ENCODE measurements at places on chromosomes 13 and 19.

DNA sequence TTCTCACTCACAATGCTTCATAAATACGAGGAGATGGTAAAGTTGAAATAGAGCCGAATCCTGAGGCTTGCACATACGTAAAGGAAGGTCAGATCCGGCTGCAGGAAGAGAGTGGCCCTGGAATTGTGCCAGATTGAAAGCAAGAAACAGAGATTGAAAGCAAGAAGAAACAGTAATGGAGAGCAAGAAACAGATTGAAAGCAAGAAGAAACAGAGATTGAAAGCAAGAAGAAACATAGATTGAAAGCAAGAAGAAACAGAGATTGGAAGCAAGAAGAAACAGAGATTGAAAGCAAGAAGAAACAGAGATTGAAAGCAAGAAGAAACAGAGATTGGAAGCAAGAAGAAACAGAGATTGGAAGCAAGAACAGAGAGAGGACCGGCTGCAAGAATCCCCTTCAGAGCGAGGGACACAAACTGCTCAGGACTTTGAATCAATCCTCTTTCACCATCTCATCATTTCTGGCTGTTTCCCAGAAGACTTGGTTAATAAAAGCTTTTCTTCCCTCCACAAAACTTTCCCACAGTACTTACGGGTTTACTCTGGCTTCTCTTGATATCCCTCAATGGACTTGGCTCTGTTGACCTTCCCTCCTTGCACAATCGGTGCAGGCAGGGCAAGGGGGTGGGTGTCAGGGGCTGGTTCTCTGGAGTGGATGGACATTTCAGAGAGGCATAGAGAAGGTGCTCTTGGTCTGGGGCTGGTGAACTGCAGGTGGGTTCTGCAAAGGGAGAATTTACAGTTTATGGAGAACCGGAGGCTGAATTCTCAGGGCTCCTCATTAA, 25.5 kb downstream of the OR7A5 start:
- DNase-seq: no peak

DNA sequence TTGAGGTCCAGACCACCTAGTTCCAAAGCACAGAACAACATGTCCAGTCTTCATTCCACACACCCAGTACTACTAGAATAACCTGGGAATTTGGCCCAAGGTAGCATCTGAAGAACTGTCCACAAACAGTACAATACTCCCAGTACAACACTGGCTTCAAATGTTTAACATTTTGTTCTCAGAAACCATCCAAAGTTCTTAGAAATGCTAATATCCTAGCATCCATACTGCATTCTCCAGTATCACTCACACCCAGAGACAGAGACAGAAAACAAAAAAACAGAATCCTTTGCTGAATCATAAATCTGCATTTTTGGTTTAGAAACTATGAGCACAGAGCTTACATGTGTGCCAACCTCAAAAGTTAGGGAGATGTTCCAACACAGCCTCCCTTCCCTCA, 490.8 kb downstream of the FOXO1 start:
- no peak for DNase-seq

DNA sequence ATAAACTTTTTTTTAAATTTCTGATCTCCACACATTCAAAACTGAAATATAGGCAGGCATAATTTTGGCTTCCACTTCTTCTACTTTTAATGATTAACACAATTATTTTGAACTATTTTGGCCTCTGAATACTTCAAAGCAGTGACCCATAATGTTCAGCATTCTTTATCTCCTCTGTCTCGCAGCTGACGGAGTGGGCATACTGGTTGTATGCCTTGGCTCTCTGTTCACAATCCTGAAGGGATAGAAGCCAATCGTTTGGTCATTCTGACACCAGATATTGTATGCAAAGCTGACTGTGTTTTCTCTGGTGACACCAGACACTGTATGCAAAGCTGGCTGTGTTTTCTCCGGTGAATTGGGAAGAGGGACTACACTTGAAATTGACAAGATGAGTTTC, 833.0 kb downstream of the EFNB2 start:
- DNase-seq: no peak

DNA sequence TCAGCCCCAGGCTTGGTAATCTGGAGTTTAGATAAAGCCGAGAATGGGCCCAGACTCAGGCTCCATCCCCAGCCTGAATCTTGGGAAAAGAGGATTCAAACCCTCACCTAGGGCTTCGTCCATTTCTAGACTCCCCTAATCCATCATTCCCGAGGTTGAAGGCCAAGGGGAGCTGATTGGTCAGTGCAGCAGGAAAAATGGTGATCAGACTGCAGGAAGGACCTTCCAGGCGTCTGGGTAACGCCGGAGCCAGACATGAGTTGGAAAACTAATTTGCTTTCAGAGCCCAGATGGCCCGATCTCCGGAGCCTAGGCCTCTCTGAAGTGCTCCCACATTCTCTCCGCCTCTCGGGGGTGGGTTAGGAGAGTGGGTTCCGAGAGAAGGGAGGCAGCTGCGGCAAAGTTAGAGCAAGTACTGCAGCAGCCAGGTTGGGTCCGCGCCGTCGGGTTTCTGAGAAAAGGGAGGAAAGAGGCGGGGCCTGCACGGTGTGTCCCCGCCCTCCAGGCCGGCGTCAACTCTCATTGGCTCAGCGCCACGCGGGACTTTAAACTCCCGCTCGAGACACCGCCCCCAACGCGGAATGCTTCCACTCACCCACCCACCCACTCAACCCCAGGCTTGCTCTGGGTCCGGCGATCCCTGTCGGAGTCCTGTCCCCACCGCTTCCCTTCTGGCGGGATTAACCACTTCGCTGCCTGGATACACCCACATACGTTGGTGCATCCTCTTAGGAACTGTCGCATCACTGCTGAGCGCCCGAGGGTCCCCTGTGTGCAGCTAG, 788 bp upstream of the RTBDN start:
- DNase-seq: peak; percentile 72

DNA sequence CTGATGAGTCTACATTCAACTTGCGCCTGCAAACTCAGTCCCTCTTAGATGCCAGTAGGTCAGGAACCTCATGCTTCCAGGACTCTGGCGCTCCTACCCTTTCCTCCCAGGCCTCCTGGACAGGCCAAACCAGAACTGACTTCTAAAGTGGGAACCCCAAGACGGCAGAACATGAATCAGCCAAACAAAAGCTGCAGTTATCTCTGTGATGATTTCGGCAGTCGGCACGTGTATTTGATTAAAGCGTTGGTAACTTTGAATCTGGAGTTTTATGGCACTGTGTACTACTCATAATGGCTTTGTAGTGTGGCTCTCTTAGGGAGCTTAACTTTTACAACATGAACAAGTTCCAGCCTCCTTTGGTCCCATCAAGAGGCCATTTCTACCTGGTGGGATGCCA, 13.7 kb downstream of the ACTN4 start:
- DNase-seq: no peak

GRCh38 chr19:33432015-33432414, 58.5 kb downstream of the CEBPG start:
- no peak for DNase-seq

DNA sequence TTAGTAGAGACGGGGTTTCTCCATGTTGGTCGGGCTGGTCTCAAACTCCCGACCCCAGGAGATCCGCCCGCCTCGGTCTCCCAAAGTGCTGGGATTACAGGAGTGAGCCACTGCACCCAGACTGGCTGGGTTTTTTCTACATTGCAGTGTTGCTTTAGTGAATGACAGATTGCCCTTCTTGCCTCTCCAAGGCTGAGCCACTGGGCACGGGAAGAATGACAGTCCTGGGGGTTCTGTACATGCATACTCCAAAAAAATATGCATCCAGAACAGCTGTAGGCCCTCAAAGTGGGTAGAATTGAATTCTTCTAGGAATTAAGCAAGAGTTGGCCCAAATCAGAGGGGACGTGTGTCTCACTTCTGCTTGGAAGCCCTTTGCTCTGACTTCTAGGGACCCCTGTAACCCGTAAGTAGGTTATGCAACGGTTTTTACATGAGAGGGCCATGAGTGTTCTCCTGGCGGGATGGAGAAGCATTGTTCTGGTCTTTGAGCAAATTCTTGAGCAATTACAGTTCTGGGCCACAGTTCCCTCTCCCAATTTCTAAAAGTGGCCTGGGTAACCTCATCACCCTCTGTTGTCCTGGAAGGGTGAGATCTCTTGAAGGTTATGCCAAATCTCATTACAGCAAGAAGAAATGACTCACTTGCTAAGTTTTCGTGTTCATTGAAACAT, 3.6 kb downstream of the ACTN4 start:
- DNase-seq: no peak

DNA sequence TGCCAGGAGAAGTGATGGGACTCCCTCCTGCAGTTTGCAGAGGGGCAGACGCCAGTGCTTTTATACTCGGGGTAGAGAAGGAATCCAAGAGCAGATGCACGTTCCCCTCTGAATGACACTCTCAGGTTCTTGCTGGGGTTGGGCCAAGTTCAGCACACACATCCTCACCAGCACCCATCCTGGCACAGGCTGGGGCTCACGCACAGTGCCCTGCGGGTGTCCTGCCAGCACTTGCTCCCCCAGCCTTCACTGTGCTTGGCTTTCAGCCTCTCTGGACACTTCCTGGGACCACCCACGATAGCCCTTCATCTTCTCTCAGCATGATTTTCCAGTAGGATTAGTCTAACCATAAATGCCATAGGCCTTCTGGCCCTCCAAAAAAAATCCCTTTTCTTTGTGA, 158.6 kb downstream of the ZNF536 start:
- DNase-seq: no peak

All from BE2C (cell line).